Stimulated activated naive CD8-positive, alpha-beta T cell treated with anti-CD3 and anti-CD28 coated beads, Interleukin-15, Interleukin-2, amounts not matched to agents 100 U/mL and 50 U/mL, for 24 hours (primary cell): ENCODE measurements at places on chromosomes 5 and 9.

DNA sequence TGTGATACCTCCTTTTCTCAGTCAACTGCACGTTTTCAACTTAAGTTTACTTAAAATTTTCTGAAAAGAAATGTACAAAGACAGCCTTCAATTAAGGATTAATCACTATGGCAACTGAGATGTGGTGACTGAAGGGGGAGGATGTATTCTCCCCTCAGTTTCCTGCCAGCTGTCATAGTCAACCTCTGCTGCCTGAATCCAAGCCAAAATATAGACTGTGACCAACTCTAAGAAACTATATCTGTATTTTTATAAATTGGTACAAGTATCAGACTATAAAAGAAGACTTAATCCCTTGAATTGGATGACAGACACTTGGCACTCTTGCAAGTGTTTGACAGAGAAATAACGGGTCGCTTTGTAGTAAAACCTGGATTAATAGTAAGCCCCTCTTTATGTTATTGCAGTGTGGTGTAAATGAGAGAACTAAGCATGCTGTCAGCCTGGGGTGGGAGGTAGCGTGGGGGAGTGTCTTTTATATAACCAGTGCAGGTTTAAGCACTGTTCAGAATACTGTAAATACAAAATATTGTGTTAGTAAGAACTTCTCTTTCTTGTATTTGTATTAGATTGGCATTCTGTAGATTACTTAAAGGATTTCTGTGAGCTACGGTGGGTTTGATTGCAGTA is 106.4 kb downstream of the ERCC6L2 start:
- DNase-seq: no peak

GRCh38 chr5:23332650-23333251 is 174.7 kb upstream of the PRDM9 start:
- DNase-seq: no peak

GRCh38 chr9:6409811-6410210 is 3.2 kb upstream of the UHRF2 start:
- no peak for DNase-seq

GRCh38 chr5:150160448-150161081 is 4.9 kb upstream of the PDGFRB start:
- DNase-seq: no peak

DNA sequence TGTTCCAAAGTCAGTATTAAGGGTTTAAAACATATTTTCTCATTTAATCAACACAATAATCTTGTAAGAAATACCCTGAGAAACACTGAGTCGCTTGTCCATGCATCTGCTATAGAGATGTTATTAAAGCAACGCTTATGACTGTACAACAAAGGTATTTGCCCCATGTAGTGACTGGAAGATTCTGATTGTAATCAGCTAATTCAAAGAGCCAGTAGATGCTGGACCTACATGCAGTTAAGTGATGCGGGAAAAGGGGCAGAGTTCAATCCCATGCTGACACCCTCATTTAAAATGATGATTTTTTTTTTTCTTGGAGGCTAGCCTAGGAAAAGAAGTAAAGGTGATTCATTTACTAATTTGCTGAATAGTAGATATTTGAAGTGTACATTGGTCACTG is 149.3 kb upstream of the MTAP start:
- no peak for DNase-seq

DNA sequence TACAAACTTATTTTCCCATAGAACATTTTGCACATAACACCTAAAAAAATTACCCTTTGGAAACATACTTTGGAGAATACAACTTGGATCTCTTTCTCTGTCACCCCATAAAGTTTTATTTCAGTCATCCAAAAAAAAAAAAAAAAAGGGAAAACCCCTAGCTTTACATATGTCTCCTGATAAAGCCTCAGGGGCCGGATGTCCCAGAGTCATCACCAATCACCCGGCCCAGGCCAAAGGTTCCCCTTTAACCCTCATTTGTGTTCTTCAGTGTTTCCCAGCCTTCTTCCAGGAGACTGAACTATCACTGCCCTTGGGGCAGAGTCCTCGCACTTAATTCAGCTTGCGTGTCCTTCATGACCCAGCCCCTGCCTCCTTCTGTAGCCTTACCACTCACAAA is 28.8 kb downstream of the ANXA6 start:
- DNase-seq: no peak

DNA sequence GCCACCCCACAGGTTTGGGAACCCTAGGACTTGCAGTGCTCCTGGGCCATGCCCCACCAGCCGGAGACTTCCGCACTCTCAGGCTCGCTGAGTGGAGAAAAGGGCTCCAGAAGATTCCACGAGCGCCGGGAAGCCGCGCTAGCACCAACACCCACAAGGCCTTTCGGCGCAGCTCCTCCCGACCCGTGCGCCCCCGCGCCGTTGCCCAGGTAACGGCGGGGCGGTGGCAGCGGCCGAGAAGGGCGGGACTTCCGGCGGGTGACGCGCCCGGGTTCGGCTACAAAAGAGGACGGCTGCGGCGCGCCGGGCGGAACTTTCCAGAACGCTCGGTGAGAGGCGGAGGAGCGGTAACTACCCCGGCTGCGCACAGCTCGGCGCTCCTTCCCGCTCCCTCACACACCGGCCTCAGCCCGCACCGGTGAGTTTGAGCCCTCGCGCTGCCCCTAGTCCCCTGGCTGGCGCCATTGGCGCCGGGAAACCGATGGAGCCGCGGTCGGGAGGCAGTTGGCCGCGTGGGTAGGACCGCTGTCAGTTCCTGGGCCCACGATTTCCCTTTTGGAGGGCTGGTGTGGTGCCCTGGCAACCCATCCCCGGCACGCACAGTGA is at the start of gene DNAJA1:
TSS of gene DNAJA1 (plus strand) at position 308 of the 606 bp plus-strand sequence. CDS start 1,212 bp downstream, outside the sequence.
- DNase-seq: peak; percentile 98

GRCh38 chr5:38414348-38414747 is 142.1 kb downstream of the LIFR start:
- DNase-seq: no peak
